Stimulated activated CD4-positive, alpha-beta T cell treated with anti-CD3 and anti-CD28 coated beads, TNF-alpha, amount 100 ng/mL, for 4 hours (primary cell): ENCODE measurements at places on chromosomes 4 and X.

DNA sequence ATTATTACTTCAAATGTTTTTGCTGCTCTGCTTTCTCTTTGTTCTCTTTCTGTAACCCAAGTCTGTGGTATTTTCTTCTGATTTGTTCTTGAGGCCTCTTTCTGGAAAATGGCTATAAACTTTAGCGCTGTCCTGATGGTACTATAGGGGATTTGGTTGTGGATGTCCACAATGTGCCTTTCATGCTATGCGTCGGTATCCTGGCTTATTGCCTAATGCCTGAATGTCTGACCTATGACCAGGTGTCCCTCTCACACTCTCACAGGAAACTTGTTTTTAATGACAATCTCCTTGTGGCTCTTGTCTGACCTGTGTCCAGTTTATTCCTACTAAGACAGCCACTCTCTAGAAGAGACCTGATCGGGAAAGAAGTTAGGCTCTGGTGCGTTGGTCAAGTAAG is 222.4 kb upstream of the NR3C2 start:
- no peak for DNase-seq

GRCh38 chr4:80382090-80382832 is 46.7 kb downstream of the CFAP299 start:
- no peak for DNase-seq

DNA sequence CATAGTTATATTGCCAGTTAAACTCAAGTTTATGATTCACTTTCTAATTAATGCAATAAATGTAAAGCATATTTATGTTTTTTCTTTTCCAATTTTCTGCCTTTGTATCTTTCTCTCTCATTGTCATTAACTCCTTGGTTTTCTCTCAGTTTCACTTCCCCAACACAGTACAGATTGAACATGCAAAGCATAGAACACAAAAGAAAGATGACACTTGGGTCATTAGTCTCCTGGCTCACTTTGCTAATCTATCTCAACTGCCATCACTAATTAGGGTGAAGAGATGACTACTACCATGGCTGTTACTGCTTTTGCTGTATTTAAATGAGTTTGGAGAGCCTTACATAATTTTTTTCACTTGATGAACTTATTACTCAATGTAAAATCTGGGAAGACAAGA is 12.3 kb upstream of the NAA11 start:
- DNase-seq, result no peak

- no peak for DNase-seq
Measured at GRCh38 chr4:10639100-10639499, 45.5 kb downstream of the CLNK start.

- DNase-seq, result no peak
Measured at GRCh38 chrX:47707031-47707780, 48.2 kb upstream of the UXT start.

DNA sequence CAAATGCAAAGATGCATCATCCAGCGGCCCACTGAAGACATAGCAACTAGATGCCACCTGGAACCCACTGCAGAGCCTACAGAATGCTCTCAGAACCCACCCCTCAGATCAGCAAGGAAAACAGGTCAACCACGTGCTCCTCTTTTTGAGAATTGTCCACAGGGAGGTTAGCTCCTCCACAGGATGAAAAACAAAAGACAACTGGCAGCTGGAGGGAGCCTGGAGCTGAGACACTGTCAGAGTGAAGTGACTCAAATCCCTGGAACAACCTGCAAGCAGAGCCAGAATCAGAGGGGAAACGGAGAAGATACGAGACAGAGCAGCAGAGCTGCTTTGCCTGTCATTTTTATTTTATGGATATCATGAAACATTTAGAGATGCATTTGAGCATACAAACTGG is 277.6 kb downstream of the GASK1B start:
- DNase-seq, result no peak

- DNase-seq, result no peak
Measured at GRCh38 chrX:100704581-100705203, 27.2 kb downstream of the SYTL4 start.

- DNase-seq, result no peak
Measured at GRCh38 chrX:27842859-27843258, 35.1 kb downstream of the MAGEB10 start.

- DNase-seq, result no peak
Measured at GRCh38 chrX:65420154-65420553, 114.4 kb downstream of the LAS1L start.

GRCh38 chr4:181647396-181648147 is 595.6 kb upstream of the TENM3 start:
- no peak for DNase-seq

- DNase-seq, result no peak
Measured at GRCh38 chrX:48996969-48997368, 5.1 kb downstream of the GRIPAP1 start.

DNA sequence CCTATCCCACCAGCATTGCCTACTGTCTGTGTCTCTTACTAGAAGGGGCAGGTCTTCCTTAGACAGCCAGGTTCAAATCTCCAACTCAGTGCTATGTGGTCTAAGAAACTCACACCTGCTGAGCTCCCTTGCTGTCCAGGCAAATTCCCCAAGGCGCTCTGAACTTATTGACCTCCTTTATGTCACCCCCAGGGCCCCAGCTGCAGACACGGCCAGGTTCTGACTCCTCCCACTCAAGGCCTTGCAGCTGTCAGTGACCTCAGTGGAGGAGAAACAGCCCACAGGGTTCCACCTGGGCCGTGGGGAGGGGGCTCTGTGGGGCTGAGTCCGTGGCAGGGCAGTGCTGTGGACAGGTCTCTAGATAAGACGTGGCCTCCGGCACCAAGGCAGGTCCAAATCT is 42.1 kb upstream of the PSAPL1 start:
- DNase-seq, result no peak

GRCh38 chr4:31390849-31391248 is 670.7 kb downstream of the PCDH7 start:
- no peak for DNase-seq

- DNase-seq, result no peak
Measured at GRCh38 chr4:76058888-76059426, 15.6 kb upstream of the ART3 start.

DNA sequence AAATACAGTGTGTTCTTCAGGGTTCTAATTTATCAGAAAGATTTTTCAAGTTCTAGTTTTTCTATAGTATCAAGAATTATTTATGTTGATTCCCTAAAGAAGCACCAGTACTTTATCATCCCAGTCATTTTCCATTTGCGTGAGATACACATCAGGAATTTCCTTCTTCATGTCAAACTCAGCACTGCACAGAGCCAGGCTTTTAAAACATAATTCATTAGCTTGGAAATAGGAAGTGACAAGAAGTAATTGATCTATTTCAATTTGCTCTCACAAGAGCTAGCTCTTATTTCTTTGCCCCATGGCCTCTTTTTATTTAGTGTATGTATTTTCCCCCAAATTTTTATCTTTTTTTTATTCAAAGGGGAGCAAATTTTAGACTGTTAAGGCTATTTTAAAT is 13.0 kb upstream of the SLC10A4 start:
- DNase-seq, result no peak

GRCh38 chrX:33909836-33910235 is 222.3 kb downstream of the FAM47A start:
- no peak for DNase-seq

GRCh38 chrX:103739421-103739820 is 28.7 kb downstream of the TMEM31 start:
- no peak for DNase-seq

DNA sequence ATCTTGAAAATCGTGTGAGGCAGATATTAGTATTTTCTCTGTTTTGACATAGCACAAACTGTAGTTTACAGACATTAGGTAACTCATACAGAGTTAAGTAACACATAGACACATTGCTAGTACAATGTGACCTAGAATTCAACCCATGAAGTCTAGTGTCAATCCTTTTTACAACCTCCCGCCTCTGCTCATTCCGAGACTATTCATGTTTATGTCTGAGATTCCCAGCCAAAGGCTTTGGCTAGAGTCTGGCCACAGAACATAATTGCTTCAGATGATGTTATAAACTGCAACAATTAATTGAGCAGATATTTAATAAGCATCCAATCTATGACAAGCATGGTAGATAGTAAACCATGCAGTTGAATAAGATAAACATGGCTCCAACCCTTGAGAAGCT is 841.0 kb downstream of the STIM2 start:
- no peak for DNase-seq

DNA sequence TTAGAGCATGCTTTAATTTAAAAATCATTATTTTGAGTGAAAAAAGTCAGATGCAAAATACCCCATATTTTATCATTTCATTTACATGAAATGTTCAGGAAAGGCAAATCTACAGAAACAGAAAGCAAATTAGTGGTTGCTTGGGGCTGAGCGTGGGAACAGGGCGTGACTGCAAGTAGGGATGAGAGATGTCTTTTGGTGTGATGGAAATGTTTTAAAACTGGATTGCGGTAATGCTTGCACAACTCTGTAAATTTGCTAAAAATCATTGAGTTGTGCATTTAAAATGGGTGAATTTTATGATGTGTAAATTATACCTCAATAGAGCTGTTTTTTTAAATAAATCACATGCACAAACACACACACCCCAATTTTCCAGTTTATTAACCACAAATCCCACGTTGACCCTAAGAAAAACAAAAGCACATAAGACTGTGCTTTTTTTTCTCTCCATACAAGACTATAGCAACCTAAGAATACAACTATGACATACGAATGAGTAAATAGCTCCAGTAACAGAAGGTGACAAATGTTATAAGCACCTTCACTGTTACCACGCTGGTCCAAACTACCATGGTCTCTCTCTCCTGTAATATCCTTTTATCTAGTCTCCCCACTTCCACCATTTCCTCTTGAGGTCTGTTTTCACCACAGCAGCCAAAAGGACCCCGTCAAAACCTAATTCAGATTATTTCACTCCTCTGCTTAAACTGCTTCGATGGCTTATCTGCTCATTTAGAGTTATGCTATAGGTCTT is 37.2 kb downstream of the FRMD7 start:
- DNase-seq, result no peak

- no peak for DNase-seq
Measured at GRCh38 chr4:113371111-113371510, 321.7 kb downstream of the ANK2 start.

- DNase-seq, result no peak
Measured at GRCh38 chrX:136652822-136653723, 5.1 kb downstream of the CD40LG start.

GRCh38 chrX:102345916-102346315 is 93.9 kb downstream of the NXF2B start:
- DNase-seq, result peak; percentile 45

- DNase-seq, result no peak
Measured at GRCh38 chr4:11313157-11313943, 115.3 kb downstream of the HS3ST1 start.

- no peak for DNase-seq
Measured at GRCh38 chr4:89829470-89830138, 7.4 kb downstream of the SNCA start.

DNA sequence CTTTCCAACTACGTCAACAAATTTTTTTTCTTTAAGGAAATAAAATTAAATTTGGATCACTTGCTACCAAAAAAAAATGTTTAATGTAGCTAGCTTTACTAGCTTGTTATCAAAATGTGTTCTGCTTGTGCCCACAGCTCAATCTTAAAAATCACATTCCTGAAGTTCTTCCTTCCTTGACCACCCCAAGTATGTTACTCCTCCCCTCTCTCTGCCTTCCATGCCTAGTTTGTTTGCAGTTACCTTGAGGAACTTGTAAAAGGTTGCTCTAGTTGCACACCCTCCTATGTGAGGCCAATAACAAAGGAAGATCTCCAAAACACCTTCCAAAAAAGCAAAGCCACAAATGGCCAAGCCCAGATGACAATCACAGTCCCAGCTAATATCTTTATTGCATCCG is 19.6 kb upstream of the TMEM184C start:
- no peak for DNase-seq

- no peak for DNase-seq
Measured at GRCh38 chr4:6298035-6298434, 28.4 kb downstream of the WFS1 start.
